NCI-H2107 (cell line): ENCODE measurements at places on chromosomes 2 and 18.
A peak's percentile ranks its signal among the peaks of the same experiment; 100 is the strongest.

DNA sequence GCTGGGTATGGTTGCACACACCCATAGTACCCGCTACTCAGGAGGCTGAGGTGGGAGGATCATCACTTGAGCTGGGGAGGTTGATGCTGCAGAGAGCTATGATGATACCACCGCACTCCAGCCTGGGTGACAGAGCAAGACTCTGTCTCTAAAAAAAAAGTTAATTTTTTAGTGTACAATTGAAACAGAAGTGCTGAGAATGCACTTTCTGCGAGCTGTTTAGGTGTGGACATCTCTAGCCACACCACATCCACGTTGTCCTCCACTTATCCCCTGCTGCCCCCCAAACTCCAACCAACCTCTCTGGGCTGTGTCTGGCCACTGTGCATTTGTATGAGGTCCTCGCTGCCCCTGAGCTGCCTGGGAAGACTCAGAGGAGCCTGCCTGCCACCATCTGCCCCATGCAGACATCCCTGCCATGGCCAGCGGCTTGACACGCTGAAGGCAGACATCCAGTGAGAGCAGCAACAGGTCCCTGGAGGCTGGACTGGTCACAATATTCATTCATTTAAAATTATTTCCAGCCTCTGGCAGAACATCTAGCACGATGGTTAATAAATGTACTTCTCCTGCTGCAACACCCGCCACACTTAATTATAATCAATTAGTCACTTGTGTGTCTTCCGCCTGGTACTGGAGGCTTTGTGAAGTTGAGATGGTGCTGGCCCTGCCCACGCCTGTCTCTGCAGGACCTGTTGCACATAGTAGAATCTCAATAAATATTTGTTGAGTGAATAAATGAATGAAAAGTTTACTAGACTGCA, 3.7 kb upstream of the AFF3 start:
- DNase-seq: no peak

DNA sequence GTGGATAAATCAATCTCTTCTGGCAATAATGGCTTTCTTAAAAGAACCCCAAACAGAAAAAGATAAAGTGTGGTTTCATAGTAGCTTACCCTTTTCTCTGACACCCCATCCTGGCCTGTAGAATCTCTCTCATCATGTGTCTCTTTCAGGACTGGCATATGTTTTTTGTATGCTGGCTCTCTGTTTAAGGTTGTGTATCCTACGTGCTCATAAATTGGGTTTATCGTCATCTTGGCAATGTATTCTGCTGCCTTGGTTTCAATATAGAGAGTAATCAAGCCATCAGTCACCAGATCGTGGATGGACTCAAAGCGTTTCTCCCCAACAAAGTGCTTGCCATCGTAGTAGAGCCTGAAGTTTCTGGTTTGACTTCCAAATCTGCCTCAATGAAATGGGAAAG, 113.5 kb upstream of the CHRNA1 start:
- DNase-seq: no peak

DNA sequence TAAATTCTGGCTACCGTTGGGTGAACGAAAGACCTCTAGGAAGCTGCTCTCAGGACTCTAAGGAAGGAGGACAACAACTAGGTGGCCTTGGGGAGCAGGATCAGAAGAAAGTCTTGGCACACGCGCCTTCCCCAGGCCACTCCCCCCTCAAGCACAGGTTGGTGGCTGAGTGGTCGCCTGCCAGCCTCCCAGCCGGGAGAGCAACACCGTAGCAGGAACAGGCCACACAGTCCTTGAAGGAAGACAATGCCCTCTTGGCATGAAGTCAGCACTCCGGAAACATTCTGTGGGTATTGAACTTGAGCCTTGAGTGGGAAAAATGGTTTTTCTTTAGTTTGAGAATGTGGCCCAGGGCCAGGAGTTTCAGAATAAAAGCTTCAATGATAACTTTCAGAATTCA, 87.4 kb upstream of the AGAP1 start:
- DNase-seq: no peak

DNA sequence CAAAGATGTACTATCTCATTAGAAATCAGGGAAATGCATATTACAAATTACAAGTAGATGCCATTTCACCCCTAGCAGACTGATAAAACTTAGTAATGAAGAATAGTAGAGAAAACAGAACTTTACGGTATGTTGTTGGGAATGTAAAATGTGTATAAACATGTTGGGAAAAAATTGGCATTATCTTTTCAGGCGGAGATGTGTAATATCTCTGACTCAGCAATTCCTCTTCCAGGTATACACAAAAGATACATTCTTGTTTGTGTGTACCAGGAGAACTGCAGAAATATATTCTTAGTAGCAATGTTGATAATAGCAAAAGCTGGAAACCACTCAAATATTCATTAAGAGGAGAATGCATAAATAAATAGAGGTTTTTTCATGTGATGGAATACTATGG, 204.5 kb downstream of the LPIN1 start:
- DNase-seq: no peak

- DNase-seq: no peak
These were observed 38.0 kb downstream of the CYP1B1 start for GRCh38 chr2:38037757-38038621.

DNA sequence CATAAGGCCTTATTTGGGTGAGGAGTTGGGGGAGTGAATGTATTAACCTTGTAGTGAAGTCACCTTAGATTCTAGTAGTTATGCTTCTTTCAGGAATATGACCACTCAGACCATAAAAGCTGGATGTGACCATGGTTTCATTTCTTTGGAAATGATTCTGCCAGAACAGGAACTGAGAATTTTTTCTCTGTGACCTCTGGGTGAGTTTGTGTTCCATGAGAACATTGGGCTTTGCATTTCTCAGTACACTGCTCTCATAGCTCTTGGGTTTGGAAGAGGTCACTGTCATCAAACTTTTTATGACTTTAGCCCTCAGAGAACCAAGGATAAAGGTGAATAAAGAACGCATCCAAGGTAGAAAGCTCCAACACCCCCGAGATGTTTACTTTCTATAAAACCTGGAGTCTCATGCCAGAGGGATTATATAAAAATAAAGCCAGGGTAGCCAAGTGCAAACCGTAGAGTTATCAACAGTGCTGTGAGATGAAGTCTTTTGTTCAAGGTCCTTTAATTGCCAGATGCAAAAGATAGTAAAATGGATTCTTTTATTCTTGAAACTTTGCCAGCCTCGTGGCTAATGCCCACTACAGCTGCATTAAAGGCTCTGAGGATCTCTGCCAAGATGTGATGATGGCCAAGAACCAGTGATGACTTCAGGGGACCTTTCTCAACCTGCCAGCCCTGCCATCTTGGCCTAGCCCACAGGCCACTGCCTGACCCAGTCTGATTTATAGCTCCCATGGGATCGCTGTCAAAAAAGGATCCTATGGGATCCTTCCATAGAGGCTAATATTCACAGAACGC, 27.8 kb upstream of the MAT2A start:
- DNase-seq: no peak

GRCh38 chr2:151182899-151183809, 78.5 kb downstream of the RBM43 start:
- no peak for DNase-seq

- DNase-seq: no peak
These were observed 261.4 kb downstream of the DYSF start for GRCh38 chr2:71714601-71715240.

- DNase-seq: no peak
These were observed 7.0 kb downstream of the SLC14A1 start for GRCh38 chr18:45730832-45731575.

DNA sequence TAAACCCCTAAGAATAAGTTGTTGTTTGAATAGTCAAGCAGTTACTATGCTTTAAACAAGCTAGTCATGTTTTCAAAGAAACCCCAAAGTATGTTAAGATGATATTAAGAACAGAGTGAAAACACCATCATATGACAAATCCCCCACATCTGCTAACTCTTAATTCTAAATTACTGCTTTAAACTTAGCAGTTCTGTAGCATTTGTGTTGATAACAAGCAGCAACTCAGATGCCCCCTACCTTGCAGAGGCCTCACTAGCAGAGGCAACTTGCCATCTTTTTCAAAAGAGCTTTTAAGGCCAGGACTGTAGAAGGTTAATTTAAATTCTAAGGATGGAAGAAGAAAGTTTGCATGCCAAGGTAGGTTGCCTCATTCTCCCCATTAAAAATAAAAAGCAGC, 376.2 kb downstream of the SETBP1 start:
- no peak for DNase-seq

- DNase-seq: no peak
These were observed 17.9 kb upstream of the CAVIN2 start for GRCh38 chr2:191864628-191865374.

GRCh38 chr2:238765590-238765989, 82.3 kb upstream of the TWIST2 start:
- DNase-seq: no peak

GRCh38 chr2:12504443-12504842, 212.3 kb upstream of the TRIB2 start:
- no peak for DNase-seq

- DNase-seq: no peak
These were observed 7.2 kb upstream of the ANKRD29 start for GRCh38 chr18:23669804-23670405.

DNA sequence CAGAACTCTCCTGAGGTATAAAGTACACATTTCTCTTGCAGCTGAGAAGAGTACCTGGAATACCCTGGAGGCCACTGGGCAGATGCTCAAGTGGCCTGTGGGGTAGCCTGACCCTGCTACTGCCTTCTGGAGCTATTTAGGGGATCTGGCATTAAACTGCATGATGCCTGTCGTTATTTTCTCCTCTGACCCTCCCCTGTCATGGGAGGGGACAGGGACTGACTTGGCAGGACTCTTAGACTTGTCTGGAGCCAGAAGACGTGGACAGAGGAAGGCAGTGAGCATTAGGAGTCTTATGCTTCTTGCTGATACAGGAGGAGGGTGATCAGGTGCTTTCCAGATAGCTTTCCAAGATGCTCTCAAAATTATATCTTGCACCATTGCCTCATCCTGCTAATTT, 24.8 kb downstream of the CNRIP1 start:
- DNase-seq: no peak

DNA sequence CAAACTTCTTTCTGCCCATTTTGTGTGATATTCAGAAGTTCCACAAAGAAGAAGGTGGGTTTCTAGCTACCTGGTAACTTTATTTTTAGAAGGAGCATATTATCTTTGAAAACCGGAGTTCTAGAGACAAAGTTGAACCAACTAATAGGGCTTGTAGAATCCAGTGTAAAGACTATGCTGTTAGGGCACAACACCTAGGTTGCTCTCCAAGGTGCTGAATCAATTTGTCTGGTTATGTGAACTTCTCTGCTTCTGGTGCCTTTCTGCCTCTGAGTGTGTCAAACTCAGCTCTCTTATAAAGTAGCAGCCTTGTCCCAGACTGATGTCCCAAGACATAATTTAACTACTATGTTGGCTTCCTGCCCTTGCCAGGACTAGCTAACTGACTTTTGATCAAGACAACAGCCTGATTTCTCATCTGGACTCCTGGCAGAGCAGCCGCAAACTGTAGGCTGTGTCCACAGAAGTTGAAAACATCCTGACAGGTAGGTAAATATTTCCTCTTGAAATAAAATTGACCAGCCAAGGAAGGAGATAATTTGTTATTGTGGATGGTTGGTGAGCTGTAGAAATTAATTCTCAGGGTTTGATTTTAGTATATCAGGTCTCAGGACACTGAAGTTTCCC, 119.4 kb downstream of the CYRIA start:
- no peak for DNase-seq

- no peak for DNase-seq
These were observed 212.9 kb upstream of the APCDD1 start for GRCh38 chr18:10241579-10241978.

DNA sequence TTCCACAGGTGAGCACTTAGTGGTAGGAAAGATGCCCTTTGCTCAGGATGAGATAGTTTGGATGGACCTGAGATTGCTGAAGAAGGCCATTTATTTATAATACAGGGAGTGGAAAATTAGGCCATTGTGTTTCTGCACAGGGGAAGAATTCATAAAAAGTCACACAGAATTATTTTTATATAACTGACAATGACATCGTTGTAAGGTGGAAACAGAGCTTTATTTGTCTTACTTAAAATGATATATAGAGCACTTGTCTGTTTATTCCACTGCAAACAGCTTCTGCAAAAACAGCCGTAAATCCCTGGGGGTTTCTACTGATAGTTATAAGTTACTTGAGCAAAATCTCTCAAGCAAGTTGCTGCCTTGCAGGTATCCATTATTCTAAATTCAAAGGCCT, 158.1 kb upstream of the ZNF521 start:
- DNase-seq: no peak

DNA sequence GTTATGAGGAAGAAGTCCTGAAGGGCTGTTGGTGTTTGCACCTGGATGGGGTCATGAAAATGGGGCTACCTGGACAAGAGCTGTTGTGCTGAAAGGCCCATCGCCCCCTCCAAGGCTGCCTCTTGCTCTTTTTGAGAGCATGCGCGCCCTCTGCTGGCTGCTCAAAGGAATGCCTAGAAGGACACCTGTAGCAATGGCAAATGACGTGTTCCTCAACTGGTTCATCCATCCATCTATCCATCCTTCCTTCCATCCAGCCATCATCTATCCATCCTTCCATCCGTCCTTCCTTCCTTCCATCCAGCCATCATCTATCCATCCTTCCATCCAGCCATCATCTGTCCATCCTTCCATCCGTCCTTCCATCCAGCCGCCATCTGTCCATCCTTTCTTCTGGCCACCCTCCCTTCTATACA, 17.2 kb upstream of the RPL31 start:
- DNase-seq: peak; percentile 44

GRCh38 chr2:151029406-151030157, 232.1 kb downstream of the RBM43 start:
- DNase-seq: no peak

- no peak for DNase-seq
These were observed 20.4 kb downstream of the PKP4 start for GRCh38 chr2:158477202-158477601.

GRCh38 chr2:210363261-210363660, 48.3 kb upstream of the MYL1 start:
- no peak for DNase-seq

- DNase-seq: no peak
These were observed 26.6 kb upstream of the ITGA4 start for GRCh38 chr2:181430406-181431118.

DNA sequence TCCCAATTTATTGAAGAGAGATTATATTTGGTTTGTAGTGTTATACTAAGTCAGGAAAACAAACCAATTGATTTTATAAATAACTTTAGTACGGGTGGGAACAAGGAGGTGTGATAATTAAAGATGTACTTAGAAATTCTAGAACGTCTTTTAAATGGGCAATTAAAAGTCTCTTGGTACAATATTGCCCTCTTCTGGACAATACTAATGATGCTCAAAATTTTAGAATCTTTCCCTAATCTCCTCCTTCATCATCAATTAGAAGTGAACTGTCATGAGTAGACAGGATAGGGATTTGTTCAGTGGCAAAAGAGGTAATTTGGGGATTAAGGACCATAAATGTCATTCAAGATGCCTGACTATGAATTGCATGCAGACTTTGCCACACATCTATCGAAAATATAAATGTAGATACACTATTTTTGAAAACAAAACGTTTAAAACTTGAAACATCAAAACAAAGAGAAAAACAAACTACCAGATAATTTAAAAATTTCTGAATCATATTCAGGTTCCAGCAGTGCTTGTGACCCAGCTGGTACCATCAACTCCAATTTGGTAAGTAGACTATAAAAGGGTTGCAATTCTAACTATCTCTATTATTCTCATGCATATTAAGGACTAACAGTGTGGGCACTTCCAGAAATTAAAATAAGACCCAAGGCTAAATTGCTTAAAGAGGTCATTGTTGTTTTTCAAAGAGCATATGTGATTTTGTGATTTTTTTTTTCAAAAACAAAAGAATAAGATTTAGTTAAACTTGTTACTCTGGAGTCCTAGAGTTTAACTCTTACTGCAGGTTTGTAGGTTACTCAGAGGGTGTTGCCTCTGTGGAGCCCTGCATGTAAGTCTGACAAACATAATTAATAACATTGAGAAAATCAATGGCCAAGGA, 123.5 kb downstream of the LAMA3 start:
- no peak for DNase-seq
